ENCODE measurements at places on chromosomes 13 and 19.

- DNase-seq, result no peak
Measured at GRCh38 chr13:35818633-35819067, 312.5 kb downstream of the DCLK1 start.

- peak; percentile 39 for DNase-seq
Measured at GRCh38 chr13:31043957-31044356, 111.5 kb downstream of the TEX26 start.

GRCh38 chr13:107867701-107868661, 347.4 kb downstream of the LIG4 start:
- DNase-seq, result peak; percentile 68

DNA sequence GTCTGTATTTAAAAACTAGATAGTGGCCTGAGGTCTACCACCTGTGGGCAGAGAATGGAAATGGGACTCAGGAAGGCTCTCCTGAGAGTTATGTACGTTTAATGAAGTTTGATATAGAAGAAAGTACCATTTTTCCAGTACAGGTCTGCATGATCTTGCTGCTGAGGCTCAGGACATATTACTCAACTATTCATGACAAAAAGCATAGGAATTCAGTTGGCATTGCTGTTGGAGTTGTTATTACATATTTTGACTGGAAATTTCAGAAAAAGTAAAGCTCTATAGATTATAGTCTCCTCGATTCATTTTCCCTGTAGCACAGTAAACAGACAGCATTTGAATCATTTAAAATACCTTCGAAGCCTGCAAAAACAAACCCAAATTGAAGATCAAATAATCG, 469.8 kb downstream of the DCT start:
- DNase-seq, result no peak

DNA sequence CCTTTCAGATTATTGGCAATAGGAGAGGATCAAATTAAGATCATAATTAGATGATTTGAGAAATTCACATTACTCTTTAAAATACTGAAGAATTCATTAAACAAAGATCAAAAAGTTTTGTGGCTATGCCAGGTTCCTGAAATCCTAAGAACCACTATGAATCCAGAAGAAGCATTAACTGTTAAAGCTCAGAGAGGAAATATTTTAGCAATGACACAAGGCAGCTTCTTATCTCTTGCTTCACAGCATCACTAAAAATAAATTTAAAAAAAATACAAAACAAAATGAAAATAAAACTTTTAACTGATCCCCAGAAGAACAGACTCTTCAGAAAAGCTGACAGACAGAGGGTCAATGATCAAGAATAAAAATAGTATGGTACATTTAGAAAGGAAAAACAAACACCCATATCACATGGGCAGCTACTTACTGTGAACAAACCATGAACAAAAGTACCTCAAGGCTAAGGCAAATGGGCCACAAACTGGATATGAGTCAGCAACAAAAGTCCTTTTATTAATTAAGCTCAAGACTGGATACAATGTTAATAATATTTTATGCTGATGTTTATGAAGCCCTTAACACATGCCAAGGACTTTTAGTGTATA, 19.6 kb downstream of the RNF6 start:
- no peak for DNase-seq

DNA sequence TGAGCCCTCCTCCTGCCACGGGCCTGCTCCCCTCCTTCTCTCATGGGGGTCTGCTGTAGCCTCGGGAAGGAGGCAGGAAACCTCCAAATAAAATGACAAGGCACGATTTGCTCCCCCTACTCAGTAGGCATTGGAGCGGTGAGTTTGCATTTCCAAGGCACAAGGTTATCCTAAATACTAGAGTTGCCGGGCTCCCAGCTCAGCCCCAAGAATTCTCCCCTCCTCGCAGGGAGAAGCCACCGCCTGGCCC, 1.5 kb downstream of the CEBPA start:
- DNase-seq, result no peak

GRCh38 chr13:60412909-60413616, 16.0 kb downstream of the TDRD3 start:
- no peak for DNase-seq

GRCh38 chr13:50085063-50085462, 69.8 kb downstream of the KCNRG start:
- no peak for DNase-seq

GRCh38 chr13:23621316-23621645, 51.1 kb downstream of the TNFRSF19 start:
- no peak for DNase-seq

GRCh38 chr19:8208922-8209461, at the start of gene CERS4:
TSS of gene CERS4 (plus strand) at chr19:8209370. CDS start at chr19:8251077, 41,707 bp downstream.
- peak; percentile 67 for DNase-seq

DNA sequence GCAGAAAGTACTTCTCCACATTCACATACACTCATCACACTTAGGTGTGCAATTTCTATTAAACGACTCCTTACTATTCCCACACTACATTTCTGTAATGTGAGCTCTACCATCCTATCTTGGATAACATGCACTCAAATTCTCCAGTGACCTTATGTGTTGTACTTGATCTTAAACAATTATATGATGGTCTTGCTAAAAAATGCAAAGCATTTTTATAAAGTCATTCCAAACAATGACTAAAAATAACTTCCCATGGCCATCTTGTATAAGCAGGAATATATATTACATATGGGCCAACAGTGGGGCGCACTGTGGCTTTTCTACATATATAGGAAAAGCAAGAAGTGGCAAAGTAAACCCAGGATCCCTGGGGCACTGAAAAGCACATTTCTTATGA, 155.5 kb downstream of the FLT1 start:
- no peak for DNase-seq

GRCh38 chr19:47093841-47094240, 19.7 kb downstream of the ZC3H4 start:
- DNase-seq, result no peak

- peak; percentile 78 for DNase-seq
Measured at GRCh38 chr19:47247308-47247990, 8.9 kb upstream of the CCDC9 start.

DNA sequence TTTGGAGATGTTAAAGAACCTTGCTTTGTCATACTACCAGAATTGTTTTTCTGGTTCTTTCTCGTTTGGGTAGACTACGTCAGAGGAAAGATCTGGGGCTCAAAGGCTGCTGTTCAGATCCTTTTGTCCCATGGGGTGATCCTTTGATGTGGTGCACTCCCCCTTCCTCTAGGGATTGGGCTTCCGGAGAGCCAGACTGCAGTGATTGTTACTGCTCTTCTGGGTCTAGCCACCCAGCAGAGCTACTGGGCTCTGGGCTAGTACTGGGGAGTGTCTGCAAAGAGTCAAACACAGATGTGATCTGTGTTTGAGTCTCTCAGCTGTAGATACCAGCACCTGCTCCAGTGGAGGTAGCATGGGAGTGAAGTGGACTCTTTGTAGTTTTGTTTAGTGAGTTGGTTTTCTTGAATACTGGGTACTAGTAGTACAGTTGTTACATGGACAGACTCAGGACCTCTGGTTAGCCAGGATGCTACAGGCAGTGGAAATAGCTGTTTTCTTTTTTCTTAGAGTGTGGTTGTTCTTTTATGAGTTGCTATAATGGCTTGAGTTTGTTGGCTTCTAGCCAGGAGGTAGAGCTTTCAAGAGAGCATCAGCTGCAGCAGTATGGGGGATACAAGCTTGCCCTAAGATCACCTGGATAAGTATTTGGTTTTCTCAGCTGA, 34.4 kb downstream of the DNAJC15 start:
- DNase-seq, result peak; percentile 24

- DNase-seq, result no peak
Measured at GRCh38 chr19:36819130-36819630, 19.0 kb downstream of the ZNF790 start.

DNA sequence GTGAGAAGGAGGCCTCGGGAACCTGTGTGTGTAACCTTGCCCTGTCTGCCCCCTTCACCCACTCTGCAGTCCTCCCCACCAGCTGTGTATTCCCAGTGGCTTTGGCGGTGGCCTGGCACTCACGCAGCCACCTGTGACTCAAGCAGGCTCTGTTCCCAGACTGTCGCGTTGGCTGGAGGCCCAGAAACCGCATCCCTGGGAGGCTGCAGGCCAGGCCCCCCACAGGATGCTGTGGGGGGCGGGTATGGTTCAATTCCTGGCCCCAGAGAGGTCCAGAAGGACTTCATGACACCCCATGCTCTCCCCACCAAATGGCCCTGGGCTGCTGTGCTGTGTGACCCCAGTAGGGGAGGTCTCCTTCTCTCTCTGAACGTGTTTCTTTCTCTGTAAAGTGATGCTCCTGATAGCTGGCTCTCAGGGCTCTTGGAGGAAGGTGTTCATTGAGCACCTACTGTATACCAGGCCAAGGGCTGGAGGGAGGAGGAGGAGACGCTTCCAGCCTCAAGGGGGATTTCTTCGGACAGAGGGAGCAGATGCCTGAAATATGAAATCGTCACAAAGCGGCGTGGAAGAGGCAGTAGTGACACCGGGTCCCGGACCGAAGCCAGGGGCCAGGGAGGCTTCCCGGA, 1.9 kb upstream of the LINGO3 start:
- no peak for DNase-seq

GRCh38 chr19:10761443-10762250, 43.8 kb downstream of the DNM2 start:
- no peak for DNase-seq

DNA sequence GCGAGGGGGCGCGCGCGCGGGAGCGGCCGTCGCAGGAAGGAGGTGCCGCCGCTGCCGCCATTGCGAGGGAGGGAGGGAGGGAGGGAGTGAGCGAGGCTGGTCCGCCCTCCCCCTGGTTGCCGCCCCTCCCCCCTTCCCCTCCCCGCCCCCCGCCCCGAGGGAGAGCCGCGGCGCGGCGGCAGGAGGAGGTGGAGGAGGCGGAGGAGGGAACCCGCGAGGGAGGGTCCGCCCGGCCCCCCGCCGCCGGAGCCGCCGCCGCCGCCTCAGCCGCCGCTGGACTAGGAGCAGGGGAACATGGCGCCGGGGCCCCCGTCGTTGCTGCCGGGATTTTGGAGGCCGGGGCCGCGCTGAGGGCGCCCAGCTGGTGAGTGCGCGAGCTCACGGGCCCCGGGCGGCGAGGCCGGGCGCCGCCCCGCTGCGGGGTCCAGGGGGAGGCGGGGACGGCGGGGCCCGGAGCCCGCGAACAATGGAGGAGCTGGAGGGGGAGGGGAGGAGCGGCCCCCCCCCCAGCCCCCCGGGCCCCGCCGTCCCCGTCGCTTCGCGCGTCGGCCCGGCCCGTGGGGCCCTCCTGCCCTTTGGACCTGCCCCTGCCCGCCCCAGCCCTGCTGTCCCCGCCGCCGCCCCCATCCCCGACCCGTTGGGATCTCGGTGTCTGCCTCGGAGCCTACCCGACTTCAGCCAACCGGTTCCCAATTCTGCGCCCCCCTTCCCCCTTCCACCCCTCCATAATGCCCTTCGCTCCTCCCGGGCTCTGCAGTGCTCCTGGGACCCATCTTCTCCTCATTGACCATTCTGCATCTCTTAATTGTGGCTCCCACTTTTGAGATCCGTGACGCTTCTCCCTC, at the start of gene ARHGAP35:
Gene ARHGAP35 (plus strand): TSS at position 152 of the 845 bp plus-strand sequence. CDS start 57,679 bp downstream, outside the sequence.
- DNase-seq, result no peak

GRCh38 chr19:4064496-4065260, 2.0 kb downstream of the ZBTB7A start:
- DNase-seq, result peak; percentile 47

DNA sequence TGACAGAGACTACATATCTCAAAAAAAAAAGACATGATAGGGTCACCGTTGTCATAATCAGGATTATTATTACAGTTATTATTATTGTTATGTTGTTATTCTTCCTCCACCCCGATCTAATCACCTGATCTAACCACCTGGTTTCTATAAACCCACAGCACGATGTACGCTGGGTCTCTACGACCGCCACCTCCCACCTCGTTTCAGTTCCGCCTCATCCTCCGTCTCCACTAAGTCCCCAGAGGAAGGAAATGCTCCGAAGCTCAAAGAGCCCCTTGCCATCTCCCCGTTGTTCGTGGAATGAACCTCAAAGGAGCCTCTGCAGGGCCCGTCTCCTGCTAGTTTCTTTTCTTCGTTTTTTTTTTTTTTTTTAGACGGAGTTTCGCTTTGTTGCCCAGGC, 15.9 kb upstream of the MEIS3 start:
- no peak for DNase-seq

DNA sequence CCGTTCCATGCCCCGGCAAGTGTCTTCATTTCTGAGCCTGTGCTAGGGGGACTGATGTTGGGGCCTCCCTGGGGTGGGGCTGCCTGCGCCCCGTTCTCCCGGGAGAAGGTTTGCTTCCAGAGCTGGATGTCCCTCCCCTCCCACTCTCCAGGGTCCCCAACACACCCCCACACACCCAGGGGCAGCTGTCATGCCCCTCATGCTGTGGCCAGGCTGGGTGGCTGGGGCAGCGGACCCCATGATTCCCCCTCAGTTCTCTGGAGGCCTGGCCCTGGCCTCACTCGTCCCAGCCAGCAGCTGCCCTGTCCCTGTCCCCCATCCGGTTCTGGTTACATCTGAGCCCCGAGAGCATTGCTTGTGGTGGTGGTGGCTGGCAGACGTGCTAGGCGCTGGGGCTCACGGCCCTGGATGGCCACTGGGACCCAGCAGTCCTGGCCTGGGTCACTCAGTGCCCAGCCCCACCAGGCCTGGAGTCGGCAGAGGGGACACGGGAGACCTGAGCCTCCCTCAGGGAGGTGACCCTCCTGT, 184.8 kb downstream of the KDM4B start:
- DNase-seq, result no peak

- no peak for DNase-seq
Measured at GRCh38 chr13:59734393-59734792, 429.3 kb downstream of the DIAPH3 start.

DNA sequence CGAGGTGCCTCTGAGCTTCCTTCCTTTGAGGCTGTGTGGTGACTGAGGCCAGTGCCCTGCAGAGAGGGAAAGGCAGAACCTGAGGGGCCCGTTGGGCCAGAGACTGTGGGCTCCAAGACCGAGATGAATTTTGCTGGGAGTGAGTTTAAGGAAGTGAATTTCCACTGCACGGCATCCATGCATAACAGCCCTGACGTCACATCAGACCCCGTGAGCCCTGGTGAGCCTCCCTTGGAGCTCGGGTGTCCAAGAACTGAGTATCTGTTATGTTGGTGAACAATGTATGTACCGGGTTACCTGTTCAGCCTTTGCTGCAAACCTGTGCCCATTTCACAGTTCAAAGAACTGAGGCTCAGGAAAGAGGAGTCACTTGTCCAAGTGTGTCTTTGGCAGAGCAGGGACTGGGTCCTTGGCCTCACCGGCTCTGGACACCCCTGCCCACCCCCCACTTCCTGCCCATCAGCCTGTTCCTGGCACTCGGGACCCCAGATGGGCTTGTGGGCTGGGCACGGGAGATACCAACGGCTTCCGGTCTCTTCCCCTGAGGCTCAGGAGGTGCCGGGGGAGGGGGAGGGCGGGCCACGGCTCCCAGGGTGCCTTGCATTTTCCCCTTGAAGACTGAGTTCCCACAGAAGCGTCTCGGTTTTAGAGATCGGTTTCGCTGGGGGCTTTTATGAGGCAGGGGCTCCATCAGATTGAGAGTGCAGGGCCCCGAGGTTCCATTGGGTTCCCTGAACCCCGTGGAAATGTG, 33.7 kb downstream of the NFILZ start:
- no peak for DNase-seq

DNA sequence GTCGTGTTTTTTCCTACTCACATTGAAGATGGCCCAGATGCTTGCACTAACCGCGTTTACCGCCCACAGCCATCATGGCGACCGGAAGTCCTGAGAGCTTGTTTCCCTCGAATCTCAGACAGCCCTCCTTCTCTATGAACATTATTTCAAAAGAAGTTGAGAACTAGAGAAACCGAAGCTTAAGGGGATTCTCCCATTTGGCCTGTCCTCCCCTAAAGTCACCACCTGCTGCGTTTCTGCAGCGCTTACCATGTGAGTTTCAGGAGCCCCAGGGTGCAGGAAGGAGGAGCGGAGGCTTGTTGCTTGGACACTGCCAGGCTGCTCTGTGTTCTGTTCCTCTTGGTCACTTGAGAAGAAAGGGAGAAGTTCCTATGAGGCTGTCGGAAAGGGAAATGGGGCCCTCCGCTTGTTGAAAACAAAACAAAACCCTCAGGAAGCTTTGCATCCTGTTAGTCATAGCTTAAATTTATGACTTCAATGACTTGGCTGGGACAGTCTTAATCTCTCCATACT, 6.2 kb downstream of the CARD8 start:
- peak; percentile 51 for DNase-seq
